Activated naive CD4-positive, alpha-beta T cell (primary cell): ENCODE measurements at places on chromosomes 2 and 18.

GRCh38 chr2:150681120-150681804, 193.8 kb upstream of the RND3 start:
- no peak for DNase-seq

- no peak for DNase-seq
These were observed 44.7 kb downstream of the DHRS9 start for GRCh38 chr2:169114056-169114455.

GRCh38 chr18:47149457-47150028, 757 bp downstream of the HDHD2 start:
- DNase-seq: no peak

DNA sequence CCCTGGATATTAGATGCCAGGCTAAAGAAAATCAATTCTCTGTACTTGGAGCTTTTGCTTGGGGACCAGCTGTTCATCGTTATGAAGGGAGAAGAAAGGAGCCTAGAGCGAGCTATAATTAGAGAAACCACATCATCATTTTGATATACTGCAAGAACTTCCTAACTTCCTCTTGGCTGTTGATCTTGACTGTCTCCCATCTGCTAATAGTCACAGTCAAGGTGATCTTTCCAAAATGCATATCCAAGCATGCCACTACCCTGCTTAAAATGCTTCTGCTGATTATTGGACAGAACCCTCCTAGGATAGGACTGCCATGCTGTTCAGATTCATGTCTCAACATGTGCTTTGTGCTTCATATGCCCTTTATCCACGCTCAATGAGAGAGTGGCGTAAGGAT, 54.8 kb downstream of the RAPGEF4 start:
- no peak for DNase-seq

DNA sequence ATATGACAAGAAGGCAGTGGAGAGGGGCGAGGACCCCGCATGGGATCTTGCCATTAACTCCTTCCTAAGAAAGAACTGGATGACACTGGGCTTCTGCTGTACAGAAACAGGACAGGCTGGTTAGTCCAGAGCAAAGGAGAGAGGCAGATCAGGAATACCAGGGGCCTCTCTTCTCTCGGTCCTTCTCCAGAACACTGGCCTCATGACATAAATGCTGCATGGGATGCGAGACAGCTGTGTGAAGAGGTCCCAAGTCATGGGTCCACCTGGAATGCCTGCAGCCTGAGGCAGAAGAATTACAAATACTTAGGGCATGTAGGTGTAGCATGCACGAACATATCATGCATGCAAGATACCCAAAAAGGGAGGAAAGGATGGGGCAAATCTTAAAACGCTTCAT, 9.1 kb downstream of the MBOAT2 start:
- no peak for DNase-seq

GRCh38 chr18:79941473-79942119, 9.9 kb downstream of the SLC66A2 start:
- no peak for DNase-seq

DNA sequence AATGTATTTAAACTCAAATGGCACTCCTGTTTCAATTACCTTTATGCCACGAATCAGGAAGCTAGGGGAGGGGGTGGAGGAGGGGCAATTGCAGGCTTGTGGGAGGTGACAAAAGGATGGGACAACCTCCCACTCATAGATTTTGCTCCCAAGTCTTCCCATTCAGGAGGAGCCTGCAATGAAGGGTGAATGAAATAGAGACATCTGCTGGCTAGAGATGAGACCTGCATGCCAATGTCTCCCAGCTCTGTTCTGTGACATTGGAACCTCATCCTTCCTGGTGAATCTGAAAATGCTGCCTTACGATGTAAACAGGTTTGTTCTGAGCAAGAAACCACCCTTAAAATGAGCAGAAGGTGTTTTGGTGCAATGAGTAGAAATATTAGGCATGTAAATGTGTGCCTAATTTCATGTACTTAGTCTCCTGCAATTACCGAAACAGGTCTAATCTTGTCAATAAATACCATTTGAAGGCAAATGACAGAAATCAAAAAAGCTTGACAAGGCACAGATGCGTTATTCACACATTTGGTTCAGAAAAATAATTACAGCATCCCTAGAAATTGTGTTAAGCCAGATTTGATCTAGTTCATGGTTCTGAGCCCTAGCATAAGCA, 2.7 kb upstream of the PID1 start:
- no peak for DNase-seq

DNA sequence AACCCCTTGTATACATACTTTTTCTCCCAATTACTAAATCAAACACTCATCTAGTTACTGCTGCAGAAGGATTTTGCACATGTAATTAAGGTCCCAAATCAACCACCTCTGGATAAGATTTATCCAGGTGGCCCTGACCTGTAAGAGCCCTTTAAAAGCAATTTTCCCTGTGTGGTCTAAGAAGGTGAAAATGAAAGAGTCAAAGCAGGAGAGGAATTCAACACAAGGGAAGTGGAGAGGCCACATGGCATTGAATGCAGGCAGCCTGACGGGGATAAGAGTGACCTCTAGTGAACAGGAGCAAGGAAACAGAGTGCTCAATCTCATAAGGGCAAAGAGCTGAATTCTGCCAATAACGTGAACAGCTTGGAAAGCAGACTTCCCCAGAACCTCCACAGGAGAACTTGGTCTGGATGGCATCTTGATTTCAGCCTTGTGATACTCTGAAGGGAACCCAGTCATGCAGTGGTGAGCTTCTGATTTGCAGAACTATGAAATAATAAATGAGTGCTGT, 27.2 kb downstream of the PPP3R1 start:
- no peak for DNase-seq

DNA sequence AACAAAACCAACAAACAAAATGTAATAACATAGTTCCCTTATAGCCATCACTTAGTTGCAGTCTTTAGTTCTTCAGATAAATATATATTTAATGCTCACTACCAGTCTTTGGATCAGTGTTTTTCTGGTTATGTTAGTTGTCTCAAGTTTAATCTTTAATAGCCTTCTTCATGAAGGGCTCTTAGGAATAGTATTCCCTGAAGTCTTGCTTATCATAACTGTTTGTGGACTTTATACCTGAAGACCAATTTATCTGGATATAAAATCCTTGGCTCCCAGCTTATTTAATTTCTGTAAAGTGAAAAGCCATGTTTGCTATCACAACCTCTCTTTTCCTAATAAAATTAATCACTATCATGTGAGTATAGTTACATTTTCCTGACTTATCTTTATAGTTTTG, 379.7 kb downstream of the ARL6IP6 start:
- DNase-seq: no peak

- DNase-seq: no peak
These were observed 240.3 kb upstream of the ETAA1 start for GRCh38 chr2:67156796-67157195.

GRCh38 chr2:128544321-128545037, 225.8 kb upstream of the HS6ST1 start:
- DNase-seq: no peak

- no peak for DNase-seq
These were observed 3.1 kb downstream of the DCC start for GRCh38 chr18:52343138-52343537.

DNA sequence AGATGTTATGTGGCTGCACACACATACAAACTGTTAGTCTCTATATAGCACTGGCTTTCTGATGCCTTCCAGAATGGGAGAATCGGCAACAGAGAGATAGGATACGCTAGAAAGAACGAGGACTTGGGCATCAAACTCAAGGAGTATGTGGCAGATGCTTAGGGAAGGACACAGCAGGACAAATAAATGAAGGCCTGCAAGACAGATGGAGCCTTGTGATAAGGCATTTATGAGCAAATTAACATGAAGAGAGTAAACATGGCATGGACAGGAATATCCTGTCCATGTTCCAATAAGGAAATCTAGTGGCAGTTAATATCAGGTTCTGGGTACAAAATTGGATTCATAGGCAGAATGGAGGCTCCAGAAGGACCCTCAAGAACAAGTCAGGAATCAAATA, 136.9 kb downstream of the SLC4A10 start:
- no peak for DNase-seq

GRCh38 chr18:55272510-55273243, 313.4 kb upstream of the CCDC68 start:
- DNase-seq: no peak

DNA sequence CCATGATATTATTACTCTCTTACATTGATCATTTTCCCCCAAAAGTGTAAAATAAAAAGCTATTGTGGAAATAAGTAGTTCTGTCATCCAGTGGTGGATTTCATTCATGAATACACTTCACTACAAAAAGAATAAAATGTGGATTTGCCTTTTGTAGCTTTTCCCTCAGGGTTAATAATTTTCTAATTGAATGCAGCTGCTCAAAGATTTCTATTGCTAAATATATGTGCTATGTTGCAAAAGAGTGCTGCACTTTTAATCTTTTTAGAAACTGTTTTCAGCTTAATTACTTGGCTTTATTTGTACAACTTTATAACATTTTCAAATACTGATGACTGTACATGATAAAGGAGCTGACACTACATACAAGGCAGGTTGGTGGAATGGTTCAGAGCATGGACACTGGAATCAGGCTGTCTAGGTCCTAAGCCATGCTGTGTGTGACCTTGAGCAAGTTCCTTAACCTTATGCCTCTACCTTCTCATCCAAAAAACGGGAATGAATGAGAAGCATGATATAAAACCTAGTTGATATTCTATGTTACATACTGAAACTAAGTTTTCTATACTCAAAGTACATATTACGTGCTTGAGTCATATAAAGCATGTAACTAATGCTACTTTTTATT, 128.8 kb downstream of the THSD7B start:
- DNase-seq: no peak

DNA sequence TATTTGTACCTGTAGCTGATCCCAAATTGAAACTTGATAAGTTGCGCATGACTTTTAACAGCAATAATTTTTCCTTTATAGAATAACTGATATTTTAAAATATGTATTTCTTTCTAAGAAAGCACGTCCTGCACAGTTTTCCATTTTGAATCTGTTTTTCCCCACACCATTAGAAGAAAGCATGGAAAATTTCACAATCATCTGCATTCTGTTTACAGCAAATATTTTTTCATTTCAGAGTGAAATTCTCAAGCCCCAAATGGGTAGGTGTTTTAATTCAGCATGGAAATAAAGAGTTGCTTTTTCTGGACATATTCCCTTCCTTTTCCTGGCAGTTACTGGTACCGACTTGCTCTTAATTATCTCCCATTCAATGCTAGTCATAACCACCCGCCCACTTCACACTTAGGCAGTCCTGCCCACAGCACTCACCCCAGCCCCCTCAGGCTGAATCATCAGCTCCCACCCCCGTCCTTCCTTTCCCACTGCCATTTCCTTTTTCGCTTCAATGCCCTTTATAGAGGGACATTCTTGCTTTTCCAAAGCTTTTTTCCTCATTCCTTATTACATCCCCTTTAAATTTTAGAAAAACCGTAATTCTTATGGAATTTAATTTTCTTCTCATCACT, 89.2 kb upstream of the GLS start:
- DNase-seq: no peak

- no peak for DNase-seq
These were observed 118.3 kb upstream of the CWC22 start for GRCh38 chr2:180125245-180125962.
